ENCODE measurements at places on chromosomes 5 and 9.
A peak's percentile ranks its signal among the peaks of the same experiment; 100 is the strongest.

GRCh38 chr5:149210225-149210624 lies 61.4 kb upstream of the AFAP1L1 start:
- no peak for DNase-seq

DNA sequence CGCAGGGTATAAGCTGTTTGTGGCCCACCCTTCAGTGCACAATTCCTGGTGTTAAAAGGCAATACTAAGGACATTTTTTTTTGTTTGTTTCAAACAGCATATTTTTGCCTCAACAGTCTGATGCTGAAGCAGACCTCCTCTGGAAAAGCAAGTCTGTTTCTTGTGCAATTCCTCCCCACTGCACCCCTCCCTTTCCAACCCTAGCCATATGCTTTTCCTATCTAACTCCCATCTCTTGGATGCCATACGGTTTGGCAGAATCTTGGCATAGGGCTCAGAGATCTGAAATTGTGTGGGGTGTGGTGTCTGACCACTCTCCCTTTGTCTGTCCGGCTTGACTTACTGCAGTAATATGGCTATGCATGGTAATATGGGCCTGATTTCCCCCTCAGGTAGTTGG lies 161.6 kb downstream of the TMEM38B start:
- no peak for DNase-seq

- DNase-seq, result no peak
Measured at GRCh38 chr5:65834306-65834705, 92.1 kb upstream of the ERBIN start.

DNA sequence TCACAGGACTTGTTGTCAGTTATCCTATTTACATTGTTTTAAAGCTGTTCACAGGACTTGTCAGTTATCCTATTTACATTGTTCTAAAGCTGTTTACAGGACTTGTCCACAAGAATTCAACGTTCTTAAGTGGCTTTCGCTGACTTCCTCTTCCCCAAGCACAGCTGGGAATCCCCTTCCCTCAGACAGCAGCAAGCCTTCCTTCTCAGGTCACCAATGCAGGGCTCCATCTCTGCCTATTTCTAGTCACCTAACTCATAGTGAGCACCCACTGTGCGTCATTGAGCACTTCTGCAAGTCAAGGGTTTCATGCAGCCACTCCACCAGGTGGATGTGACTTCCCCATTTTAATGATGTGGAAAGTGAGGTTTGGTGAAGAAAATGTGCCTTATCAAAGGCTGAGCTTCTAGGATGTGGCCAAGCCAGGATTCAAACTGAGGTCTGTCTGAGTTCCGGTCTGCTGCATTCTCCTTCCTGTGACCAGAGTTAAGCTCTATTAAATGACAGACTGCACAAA lies 109.8 kb upstream of the ZNF462 start:
- no peak for DNase-seq

DNA sequence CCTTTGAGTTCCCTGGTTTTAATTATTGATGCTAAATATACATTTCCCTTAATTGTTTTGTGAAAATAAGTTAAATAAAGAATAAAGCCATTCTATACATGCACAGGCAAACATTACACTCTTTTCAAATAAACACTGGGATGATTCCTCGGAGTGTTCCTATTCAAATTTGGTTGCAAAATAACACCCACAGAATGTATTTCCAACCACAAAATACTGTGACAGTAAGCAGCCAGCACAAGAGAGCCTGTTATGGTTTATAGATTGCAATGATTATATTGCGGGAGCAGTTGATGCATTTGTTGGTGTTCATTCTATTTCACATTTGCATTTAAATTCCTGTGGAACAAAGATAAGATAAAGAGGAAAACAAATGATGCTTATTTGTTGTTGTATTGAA lies 632.6 kb upstream of the WWC1 start:
- no peak for DNase-seq

- DNase-seq, result no peak
Measured at GRCh38 chr5:74153255-74153790, 487.2 kb downstream of the ENC1 start.

- no peak for DNase-seq
Measured at GRCh38 chr5:59661954-59662615, 231.4 kb downstream of the PDE4D start.

GRCh38 chr5:173329491-173330337 lies 1.5 kb upstream of the STC2 start:
- peak; percentile 55 for DNase-seq

- no peak for DNase-seq
Measured at GRCh38 chr5:62084391-62084790, 221.6 kb upstream of the KIF2A start.

DNA sequence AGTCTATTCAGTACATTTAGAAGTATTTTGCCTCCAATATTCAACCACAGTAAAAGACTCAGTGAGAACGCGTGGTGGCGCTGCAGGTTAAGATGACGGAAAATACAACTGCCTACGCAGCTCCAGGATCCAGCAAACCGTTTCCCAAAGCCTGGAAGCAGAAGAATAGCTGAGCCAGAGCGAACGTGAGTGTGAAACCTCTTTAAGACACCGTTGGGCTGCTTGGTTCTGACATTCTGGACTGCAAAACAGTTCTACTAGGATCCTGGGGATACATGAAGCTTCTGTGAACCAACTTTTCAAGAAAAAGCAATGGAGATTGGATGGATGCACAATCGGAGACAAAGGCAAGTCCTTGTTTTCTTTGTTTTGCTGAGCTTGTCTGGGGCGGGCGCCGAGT lies at the start of gene PCDHB16:
TSS of gene PCDHB16 (plus strand) at position 140 of the 400 bp plus-strand sequence. CDS start at position 313, 173 bp downstream.
- peak; percentile 46 for DNase-seq

GRCh38 chr9:127505396-127506116 lies 54.2 kb downstream of the LRSAM1 start:
- DNase-seq, result no peak

DNA sequence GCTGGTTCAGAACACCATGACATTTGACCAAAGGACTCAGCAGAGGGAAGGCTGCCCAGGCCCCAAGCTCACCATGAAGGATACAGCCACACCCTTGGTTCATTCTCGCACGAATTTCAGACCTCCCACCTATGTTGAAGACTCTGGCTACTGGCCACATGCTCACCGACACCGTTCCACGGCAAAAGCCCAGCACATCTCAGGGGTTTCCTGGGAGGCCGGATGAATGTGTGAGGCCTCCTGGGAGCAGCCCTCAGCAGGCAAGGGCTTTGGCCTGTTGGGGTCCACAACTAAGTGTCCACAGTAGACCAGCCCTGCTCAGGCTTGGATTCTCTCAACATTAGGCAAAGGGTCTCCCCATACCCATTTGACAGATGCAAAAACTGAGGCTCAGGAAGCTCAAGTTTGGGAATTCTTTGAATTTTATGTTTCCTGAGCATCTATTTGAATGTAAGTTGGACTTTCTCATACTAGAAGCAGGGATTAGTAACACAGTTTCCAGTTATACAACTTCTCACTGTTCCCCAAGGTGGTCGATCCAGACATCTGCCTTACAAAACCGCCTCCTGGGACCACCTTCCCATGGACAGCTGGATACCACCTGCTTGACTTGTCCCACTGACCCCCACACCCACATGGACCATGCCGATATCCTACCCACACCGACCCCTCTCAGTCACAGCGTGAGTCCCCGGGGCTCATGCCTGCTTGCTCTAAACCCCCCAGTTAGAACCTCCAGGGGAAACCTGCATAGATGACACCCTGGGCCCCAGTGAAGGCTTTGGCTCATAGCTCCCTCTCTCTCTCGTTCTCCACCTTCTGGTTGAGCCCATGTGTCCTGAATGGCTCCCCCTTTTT lies 27.9 kb downstream of the CCT5 start:
- no peak for DNase-seq

- DNase-seq, result no peak
Measured at GRCh38 chr5:136108180-136108611, 24.4 kb upstream of the SMAD5 start.

GRCh38 chr5:78765116-78765515 lies 116.5 kb upstream of the LHFPL2 start:
- DNase-seq, result no peak

- DNase-seq, result no peak
Measured at GRCh38 chr5:19048726-19049125, 939.3 kb downstream of the CDH18 start.

- no peak for DNase-seq
Measured at GRCh38 chr5:17406423-17406838, 91.6 kb upstream of the TAF11L2 start.

DNA sequence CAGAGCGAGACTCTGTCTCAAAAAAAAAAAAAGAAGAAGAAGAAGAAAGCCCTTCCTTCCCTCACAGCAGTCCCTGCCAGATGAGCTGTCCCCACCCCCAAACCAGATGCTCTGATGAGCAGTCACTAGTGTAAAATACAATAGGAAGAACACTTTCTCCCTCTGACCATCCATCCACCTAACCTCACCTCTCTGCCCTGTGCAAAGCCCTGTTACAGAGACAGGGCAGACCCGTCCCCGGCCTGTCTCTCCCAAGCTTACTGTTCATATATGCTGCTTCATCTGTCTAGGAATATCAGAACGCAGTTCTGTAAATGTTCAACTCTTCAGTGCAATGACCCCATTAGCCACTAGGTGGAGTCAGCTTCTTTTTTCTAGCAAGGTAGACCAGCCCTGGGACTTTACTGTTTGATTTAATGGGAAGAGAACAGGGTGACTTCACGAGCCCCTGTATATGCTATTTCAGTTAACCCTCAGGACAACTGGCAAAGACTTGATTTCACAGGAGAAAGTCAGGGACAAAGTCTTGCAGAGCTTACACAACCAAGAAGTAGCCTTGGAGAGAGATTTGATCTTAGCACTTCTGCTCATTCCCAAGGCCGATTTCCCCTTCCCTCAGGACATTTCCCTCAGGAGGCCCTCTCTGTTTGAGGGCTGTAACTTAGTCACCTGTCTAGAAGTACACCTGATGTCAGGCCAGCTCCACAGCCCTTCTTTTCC lies 14.9 kb upstream of the FGFR4 start:
- DNase-seq, result no peak

GRCh38 chr9:35816708-35817107 lies 1.9 kb upstream of the HINT2 start:
- DNase-seq, result no peak

- DNase-seq, result no peak
Measured at GRCh38 chr5:143499480-143500114, 96.1 kb upstream of the NR3C1 start.

DNA sequence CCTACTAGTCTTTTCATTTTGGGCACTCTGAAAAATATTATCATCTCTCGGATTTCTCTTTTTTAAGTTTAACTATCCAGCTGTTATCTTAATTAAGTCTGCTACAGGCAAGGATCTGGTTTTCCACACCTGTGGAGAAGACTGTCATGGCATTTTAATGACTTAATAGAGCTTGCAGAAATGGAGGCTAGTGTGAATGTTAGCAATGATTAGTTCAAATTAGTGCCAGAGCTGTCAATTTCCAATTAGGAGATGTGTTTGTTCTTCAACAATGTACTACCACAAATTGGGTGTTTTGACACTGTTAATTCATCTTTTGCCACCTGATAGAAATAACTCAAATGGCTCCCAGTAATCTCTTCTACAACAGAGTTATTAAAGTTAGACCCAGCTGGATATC lies 2023.0 kb upstream of the CDH9 start:
- DNase-seq, result no peak

- DNase-seq, result no peak
Measured at GRCh38 chr9:120892748-120893610, 16.0 kb upstream of the PHF19 start.

- DNase-seq, result no peak
Measured at GRCh38 chr9:99491408-99492158, 269.5 kb downstream of the SEC61B start.

- no peak for DNase-seq
Measured at GRCh38 chr9:36543916-36544315, 28.8 kb upstream of the MELK start.

DNA sequence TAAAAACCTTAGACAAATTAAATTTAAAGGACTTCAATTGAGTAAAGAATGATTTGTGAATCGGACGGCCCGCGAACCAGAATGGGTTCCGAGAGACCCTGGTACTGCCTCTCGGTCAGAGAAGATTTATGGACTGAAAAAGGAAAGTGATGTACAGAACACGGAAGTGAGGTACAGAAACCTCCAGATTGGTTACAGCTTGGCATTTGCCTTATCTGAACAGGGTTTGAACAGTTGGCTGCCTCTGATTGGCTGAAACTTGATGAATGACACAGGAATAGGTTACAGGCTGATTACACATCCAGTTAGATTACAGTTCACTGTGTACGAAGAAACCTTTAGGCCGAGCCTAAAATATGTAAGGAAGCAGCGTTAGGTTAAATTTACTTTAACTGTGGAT lies 156.5 kb upstream of the EGFLAM start:
- no peak for DNase-seq

GRCh38 chr9:93186215-93186945 lies 2.4 kb downstream of the WNK2 start:
- no peak for DNase-seq

DNA sequence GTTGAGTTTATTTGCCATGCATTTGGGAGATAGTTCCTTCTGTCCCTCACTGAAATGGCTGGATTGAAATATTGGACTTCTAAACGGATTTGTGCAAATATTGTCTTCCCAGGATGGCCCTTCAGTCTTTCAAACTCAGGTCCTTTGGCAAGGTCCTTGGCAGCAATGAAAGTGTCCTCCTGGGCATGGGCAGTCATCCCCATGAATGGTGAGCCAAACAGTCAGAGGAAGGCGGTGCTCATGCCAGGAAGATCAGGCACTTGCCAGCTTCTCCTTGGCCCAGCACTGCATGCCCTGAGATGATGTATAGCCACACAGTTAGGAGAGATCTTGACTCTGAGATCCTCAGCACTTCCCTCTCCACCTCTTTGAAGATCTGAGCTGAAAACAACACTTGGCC lies 221.4 kb upstream of the KLF4 start:
- no peak for DNase-seq

- no peak for DNase-seq
Measured at GRCh38 chr5:171226864-171227263, 82.2 kb upstream of the TLX3 start.

DNA sequence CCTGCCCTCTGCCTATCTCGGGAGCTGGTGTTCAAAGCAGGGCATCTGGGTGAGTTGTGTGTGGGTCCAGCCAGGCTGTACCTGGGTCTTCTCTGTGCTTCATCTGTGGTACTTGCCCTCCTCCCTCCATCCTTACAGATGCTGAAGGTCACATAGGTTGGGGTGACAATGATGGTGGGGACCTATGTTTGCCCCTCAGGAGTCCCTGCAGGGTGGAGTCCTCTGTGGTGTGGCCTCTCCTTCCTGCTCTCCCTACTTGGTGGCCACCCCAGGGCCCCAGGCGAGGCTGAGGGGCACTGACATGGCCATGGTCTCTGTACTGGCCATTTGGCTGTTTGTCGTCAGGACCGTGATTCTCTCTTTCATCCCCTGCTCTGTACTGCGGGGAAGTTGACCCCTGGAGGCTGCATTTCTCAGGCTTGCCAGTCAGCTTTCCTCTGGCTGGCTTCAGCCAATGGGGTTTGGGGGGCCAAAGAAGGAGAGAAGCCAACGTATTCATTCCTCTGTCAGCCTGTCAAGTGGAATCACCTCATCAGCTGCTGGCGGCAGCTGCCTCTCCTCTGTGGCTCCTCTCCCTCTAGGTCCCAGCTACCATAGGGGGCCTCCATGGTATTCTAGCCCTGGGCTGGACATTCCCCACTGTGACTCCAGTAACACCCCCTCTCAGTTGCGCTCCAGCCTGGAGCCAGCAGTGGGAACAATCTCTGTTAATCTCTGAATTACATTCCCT lies 4.6 kb downstream of the DCANP1 start:
- DNase-seq, result peak; percentile 31

Measured in mesothelial cell of epicardium (in vitro differentiated cells).